ENCODE measurements at places on chromosomes 2 and 18.

DNA sequence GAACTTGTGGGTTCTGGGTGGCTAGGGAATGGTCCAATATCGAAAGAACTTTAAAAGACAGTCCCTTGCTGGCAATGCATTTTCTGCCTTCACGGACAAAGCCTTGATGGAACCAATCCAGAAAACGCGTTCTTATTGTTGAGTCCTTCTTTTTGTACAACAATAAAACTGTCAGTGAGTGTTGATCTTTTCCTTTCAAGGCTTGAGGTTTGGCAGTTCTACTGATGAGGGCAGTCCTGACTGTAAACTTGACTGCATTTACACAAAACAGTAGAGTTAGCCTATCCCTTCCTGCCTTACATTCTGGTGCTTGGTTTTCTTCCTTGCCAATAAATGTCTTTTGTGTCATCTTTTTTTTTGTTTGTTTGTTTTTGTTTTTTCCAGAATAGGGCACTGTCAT lies 2.5 kb upstream of the UGT1A7 start:
- no peak for DNase-seq

GRCh38 chr2:193272011-193272410 lies 1077.3 kb upstream of the TMEFF2 start:
- no peak for DNase-seq

DNA sequence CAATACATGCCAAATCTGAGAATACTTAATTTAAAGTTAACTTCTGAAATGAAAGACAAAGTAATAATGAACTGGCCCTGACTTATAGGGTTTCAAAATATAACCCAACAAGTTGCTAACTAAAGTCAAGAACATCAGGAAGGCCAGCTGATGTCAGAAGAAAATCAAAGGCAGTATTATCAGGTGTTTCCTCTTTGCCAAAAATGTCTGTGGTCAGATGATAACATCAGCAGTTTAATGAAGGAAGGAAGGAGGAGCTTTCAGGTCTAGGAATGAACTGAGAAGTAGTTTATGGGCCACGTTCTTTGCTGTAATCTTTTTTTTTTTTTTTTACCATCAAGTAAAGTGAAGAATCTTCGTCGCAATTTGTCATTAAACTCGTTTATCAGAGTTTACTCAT lies 40.9 kb downstream of the CDH2 start:
- DNase-seq, result no peak

GRCh38 chr2:72917877-72918553 lies 696 bp downstream of the EMX1 start:
- DNase-seq, result no peak

DNA sequence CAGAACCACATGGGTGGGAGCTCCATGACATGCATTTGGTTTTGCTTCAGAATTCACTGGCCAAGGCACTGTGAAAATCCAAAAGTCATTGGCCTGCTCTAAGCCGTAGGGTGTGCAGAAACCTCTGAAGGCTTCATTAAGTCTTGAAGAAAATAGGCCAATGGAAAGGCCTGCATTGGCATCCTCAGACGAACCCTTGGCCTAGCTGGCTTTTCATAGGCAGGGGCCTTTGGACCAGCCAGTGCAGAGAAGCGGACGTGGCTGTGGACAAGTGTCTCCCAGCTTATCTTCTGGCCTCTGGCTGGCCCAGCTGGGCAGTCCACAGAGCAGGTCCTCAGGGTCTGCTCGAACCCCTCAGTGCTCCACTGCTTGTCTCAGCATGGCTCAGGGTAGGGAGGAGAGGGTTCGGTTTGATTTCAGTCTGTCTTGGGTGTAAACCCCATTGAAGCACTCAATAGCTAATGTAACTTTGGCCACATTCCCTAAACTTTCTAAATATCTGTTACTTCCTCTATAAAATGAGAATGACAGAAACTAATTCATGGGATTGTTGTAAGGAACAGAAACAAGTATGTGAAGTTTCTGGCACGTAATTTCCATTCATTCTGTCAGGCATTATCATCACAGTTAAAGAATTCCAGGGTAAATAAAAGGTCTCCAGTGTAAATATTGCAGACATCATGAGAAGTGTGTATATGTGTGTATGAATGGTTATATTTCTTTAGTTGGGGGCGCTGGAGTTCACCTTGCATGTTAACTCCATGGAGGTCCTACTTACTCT lies 125.5 kb downstream of the TFCP2L1 start:
- DNase-seq, result no peak

DNA sequence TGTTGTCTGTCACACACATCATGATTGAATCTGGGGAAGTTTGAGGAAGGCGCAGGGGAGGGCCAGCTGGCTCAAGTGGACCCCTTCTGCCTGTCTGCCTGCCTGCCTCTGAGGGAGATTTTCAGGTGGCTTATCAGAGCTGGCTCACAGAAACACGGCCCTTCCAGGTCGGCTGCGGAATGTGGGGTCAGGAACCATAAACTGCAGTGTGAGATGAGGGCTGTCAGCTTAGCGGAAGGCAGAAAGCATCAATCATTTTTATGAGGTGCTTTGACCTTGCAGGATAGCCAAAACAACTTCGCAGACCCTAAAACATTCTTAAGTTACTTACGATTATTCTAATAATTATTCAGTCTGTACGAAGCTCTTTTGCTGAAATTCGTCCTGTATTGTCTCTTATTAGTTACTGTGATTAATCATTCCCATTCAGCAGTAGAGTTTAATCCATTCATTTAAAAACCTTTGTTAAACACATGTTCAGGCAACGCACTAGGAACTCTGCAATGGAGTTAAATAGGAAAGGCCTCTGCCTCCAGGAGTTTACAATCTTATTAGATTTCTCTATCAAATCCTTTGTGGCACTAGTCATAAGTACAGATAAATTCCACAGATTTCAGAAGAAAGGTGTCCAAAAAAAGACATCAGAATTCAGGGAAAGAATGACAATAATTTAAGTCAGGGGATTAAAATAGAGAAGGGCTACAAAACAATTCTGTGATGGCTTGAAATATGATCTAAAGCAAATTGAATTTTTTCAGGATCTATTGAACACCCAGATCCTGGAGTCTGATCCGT lies 371.6 kb downstream of the HRH4 start:
- DNase-seq, result no peak

- DNase-seq, result no peak
These were observed 30.2 kb upstream of the GRP start for GRCh38 chr18:59189746-59190145.

Measured in stimulated activated CD4-positive, alpha-beta T cell treated with anti-CD3 and anti-CD28 coated beads, Interleukin-12 subunit alpha, Interleukin-12 subunit beta, amount 100 ng/mL, for 48 hours (primary cell).